ENCODE measurements at places on chromosomes 1 and 21.

GRCh38 chr1:2091611-2092604, 41.7 kb downstream of the PRKCZ start:
- DNase-seq: no peak

DNA sequence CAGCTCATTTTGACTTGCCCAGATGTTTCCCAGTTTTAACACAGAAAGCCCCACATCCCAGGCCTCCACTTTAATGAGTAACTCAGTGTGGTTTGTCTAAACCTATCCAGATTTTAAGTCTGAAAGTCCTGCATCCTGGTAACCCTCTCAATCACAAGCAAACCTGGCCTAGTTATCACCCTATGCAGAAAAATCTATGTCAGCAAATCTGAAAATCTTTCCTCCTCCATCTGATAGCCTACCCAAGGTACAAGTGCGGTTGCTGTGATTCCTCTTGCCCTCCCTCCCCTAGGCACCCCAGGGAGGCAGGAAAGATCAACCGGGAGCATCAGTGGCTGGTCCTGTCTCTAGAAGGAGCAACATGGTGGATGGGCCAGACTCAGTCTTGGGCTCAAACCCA, 163.7 kb downstream of the IGSF21 start:
- no peak for DNase-seq

DNA sequence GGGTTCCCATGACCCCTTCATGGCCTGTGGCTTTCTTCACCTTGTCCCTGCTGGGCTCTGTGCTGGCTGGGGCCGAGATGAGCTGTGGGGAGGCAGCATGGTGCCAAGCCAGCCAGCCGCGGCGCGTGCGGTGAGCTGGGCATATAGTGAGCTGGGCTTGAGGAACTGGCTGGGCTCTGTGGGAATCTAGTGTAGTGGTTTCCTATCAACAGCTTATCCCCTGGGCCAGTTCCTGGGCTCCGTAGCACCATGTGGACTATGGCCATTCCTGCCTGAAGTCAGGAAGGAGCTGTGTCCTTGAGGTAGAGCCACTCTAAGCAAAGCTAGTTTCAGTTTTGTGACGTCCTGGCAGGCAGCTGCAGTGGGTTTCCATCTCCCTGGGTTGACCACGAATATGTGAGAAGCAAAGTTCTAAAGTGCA, 1.8 kb downstream of the NCMAP start:
- DNase-seq: no peak

DNA sequence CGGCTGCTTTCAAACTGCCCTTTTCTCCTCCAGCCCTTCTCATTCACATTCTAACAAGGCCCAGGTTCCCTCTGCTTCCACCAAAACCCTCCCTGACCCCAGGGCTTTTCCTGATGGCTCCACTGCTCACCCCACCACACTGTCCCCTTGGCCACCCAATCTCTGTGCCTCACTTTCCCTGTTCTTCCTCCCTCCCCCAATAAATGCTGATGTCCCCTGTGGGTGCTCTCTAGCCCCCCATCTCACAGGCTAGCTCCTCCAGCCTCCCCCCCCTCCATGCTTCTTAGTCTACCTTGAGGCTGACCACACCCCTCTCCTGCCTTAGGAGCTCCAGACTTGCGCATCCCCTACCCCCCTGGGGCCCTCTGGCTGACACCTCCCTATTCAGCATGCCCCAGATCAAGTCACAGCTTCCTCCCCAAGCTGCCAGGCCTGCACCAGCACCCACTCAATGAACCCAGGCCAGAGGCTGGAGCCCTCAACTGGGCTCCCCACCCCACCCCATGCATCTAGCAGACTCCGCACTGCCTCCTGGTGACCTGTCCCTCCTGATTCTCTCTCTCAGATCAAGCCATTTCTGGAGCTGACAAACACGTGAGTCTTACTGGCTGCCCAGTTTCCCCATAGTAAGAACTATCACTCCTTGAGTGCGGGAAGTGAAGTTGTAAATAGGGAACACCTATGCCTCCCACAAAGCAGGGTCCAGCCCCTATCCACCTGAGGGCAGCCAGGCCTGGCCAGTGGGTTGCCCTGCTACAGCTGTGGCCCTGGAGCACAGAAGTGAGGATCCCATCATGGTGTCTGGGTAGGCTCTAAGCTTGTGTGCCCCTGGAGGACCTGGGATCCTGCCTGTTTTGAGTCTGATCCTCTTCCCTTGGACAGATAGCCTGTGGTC, 117.9 kb downstream of the DMRTB1 start:
- no peak for DNase-seq

GRCh38 chr1:156796340-156797097, 20.1 kb downstream of the SH2D2A start:
- DNase-seq: no peak

- DNase-seq: no peak
These were observed 124.1 kb downstream of the DISP1 start for GRCh38 chr1:222938986-222939385.

- DNase-seq: no peak
These were observed 404.0 kb upstream of the VAMP3 start for GRCh38 chr1:7366955-7367665.

DNA sequence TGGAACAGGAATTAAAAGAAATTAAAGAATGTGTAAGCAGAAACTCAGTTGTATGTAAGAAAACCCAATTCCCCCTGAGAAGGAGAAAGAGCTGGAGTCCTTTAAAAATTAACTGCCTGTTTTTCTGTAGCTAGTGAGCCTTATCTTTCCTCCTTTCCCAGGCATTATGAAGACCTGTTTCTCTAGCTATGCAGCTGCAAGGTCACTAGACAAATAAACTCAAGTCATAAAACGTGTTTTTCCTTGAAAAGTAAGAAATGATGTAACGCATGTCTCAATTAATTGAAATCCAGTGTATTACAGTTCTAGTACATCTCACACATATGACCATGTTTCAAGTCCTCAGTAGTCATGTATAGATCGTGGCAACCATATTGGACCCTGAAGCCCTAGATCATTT, 5.3 kb downstream of the S100A12 start:
- no peak for DNase-seq

GRCh38 chr1:1348420-1349255, 580 bp downstream of the DVL1 start:
- no peak for DNase-seq

DNA sequence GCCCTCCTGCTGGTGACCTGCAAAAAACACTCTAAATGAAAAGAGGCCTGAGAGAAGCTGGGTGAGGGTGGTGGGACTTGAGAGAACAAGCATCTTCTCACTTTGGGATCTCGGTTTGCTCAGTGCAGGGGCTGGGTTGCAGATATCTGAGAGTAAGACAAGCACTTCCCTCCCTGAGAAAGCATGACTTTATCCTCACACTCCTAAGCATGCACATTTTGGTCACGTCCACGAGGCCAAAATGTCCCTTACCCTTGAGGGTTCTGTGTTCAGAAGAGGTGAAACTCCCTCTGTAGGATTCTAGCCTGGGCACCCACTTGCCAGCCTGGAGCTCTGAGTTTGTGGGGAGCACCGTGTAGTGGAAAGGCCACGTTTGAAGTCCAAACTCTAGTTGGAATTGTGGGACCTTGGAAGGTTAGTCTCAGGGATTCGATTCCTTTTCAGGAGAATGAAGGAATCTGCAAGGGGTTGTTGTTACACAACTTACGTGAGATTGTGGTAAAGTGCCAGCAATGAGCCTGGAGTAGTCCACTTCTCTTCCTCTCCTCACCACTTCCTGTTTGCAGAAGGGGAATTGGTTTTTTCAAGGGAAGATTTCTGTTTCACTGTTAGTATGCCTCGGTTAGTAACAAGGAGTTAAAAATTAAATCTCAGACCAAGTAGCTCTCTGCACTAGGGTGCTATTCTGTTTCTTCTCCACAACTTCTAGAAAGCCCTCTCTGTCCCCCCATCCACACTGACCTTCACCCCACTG, 3.0 kb downstream of the FCAMR start:
- no peak for DNase-seq

GRCh38 chr1:235199441-235199840, 38.4 kb upstream of the RBM34 start:
- no peak for DNase-seq

DNA sequence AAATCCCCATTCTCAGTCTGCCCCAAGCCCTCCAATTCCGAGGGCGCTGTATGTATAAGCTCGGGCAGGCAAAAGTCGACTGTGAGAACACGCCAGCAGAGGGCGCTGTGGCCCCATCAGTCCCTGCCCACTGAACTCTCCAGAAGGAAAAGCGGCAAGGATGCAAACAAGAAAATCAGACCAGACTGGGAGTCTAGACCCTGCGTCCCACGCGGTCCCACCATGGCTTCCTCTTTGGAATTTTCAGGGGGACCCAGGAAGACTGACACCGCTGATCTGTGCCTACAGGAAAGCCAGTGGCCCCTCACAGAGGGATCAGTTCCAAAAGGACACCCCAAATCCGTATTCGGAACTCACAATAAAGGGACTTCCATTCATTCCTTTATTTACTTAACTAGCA, 19.5 kb downstream of the TEX35 start:
- peak; percentile 93 for DNase-seq

- no peak for DNase-seq
These were observed 800.3 kb downstream of the PLA2G4A start for GRCh38 chr1:187629075-187629474.

DNA sequence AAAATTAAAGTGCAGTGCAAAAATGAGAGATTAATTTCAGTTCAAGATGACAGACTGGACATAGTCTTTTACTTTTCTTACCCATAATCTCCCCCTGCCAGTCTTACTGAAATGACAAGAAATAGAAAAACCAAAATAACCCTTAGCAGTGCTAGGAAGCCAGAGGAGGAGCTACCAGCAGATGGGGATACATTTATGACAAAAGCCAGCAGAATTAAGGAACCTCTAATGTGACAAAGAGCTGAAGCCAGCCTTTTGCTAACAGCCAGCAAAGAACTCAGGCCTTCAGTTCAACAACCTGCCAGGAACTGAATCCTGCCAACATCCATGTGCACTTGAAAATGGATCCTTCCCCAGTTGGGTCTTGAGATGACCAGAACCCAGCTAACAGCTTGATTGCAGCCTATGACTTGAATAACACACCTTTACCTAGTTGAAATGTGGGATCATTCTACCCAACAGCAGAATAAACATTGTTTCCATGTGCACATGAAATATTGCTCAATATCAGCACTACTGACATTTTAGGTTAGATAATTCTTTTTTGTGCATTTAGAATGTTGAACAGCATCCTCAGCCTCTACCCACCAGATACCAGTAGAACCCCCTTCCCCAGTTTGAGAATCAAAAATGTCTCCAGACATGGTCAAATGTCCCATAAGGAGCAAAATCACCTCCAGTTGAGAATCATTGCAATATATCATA, 7.9 kb upstream of the TRAF5 start:
- no peak for DNase-seq

DNA sequence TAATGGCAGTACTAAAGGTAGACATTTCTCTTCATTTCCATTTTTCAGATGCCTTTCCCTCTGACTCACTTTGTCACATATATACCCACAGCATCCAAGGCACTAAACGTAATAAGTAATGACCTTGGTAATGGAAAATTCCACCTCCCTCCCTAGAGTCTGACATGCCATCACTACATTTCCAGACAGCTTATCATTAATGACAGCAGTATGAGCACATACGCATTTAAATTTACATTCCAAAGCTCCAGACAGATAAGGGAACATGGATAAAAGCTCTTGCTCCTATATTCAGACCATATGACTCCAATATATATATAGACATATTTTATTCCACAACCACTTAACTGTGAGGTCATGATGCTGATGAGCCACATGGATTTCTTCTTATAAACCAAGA, 191.7 kb upstream of the GORAB start:
- no peak for DNase-seq

GRCh38 chr21:43190951-43191350, 22.1 kb downstream of the CRYAA start:
- DNase-seq: no peak

DNA sequence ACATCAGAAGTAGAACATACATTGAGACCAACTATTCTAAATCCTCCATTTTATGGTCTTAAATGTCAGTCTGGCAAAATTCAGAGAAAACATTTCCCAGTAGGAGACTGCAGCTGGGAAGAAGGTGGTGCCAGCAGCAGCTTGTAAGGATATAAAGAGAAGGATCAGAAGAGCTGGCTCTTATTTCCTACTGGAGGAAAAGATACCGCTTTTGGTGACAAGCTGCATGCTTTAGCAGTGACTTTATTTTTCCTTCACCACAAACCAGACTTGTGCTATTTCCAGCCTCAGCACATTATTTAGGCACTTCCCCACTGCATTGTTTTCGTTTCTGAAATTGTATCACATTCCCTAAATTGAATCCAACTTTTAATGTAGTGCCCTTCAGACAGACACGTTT, 28.4 kb downstream of the RNF11 start:
- no peak for DNase-seq

- DNase-seq: no peak
These were observed 28.2 kb upstream of the ZBTB21 start for GRCh38 chr21:42038393-42038792.

DNA sequence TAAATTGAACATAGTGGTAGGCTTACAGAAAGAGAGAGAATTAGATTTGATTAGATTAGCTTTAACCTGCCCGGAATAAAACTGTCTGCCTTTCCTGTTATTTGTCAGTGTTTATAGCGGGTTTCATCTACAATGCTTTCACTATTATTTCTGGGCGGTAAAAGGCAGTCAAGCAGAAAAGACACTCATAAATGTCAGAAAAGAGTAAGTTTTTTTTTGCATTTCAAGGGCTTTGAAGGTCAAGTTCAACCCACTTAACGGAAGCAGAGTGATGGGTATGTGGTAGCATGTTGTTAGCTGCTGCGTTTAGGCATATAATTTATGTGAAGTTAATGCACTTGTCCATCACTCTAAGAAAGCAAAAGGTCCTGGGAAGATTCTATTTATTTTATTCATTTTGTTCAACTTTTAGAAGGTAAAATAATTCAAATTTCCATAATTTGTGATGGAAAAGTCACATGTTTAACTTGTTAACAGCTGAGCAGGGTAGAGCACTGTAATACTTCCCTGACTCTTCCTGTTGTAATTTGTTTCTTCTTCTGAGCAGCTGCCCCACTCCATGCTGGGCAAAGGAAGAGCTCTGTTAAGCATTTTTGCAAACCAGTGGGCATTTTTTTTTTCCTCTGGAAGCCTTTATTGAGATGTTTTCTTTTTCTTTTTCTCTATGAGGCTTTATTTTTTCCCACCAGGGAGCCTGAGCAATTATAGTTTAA, 220.1 kb downstream of the ST6GALNAC3 start:
- DNase-seq: no peak

GRCh38 chr1:234018816-234019215, 114.3 kb downstream of the SLC35F3 start:
- DNase-seq: no peak

DNA sequence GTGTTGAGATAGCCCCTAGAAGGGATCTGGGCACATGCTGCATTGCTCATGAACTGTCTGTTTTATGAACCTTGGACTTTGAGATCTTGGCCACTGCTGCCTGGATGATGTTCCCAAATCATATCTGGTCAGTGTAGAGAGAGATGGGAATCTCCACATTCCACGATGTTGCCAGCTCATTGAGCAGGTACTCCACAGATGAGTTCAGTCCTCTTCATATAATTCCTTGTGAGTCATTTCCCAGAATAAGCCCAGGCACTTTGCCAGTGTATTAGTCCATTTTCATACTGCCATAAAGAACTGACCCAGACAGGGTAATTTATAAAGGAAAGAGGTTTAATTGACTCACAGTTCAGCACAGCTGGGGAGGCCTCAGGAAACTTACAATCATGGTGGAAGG, 254.0 kb upstream of the RUNX1 start:
- DNase-seq: no peak

GRCh38 chr1:16984717-16985116, 4.3 kb upstream of the MFAP2 start:
- DNase-seq: no peak

GRCh38 chr1:8392522-8392921, 74.6 kb downstream of the SLC45A1 start:
- no peak for DNase-seq

GRCh38 chr1:21117597-21118001, 59.1 kb downstream of the EIF4G3 start:
- DNase-seq: no peak

GRCh38 chr1:183417772-183418491, at the start of gene NMNAT2:
Gene NMNAT2, minus strand, starts transcription at chr1:183418380. Its CDS starts 113 bp downstream, at chr1:183418267.
- no peak for DNase-seq

All from NCI-H1048 (cell line).